ENCODE measurements at places on chromosomes 16 and 17.

DNA sequence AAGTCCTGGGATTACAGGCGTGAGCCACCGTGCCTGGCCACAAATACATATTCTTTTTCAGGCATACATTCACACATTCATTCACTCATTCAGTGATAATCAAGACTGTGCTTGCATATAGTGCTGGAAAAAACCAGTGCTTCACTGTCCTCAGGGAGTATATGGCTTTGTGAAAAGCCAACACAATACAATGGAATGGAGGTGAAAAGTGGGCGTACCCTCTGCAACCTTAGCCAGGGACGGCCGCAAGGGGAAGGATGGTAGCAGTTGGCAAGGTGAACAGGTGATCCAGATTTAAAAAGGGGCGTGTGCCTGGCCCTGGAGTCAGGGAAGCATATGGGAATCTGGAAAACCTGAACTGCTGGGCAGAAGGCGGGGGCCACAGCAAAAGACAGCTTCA lies 18.1 kb upstream of the GAN start:
- no peak for DNase-seq

DNA sequence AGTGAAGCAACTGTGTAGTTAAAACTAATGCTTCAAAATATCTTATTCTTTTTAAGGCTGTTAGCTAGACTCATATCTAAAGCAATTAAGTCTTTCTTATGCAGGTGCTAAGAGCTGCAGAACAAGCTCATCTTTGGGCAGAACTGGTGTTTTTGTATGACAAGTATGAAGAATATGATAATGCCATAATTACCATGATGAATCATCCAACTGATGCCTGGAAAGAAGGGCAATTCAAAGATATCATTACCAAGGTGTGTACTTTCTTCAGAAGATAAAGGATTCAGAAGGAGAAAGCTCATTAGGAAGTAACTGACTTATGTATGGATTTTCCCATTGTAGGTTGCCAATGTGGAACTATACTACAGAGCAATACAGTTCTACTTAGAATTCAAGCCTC lies 23.9 kb downstream of the PTRH2 start:
- no peak for DNase-seq

DNA sequence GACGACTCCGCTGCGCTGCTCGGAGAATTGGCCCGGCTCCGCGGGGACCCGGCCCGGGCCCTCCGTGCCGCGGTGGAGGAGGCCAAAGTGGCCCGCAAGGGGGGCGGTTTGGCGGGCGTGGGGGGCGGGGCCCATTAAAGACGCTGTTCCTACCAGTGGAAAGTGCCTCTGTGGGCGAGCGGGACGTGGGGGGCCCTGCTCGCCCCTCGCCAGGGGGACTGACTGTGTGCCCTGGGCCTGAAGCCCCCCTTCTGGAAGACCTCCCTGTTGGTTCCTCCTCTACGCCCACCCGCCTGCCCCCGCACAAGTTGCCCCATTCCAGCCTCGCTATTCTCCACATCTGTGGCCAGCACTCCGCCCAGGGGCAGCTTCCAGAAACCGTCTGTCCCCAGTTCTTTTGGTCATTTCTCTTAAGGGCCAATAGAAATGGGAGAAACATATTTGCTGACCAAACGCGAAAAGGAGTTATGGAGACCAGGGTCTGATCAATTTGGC lies 1.9 kb upstream of the FGF11 start:
- no peak for DNase-seq

DNA sequence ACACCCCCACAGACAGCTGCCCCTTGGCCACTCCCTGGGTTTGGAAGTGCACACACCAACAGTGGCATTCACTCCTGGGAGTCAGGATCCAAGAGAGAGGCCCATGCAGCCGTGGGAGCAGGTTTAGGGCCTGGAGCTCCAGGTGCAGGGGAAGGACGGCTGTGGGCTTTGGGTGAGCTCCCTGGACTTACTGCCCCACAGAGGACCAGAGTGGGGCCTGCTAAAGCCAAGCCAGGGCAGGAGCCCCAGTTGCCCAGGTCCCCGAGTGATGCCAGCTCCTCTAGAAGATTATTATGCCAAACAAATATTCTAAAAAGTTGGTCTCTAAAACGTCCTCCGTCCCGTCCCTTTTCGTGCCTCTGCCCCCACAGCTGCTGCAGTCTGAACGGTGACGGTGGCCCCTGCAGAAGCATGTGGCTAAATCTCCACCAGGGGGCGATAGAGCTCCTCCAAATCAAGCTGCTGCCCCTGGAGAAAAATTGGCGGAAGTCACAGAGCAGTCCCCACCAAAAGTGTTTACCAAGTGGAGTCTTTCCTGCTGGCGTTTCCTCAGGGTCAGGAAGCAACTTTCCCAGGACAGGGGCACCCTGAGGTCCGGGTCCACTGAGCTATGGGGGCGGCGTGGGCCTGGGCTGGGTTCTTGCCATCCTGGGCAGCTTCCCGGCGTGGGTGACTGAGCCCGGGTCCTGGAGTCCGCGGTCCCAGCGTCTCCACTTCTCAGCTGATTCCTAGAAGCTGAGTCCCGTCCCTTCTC lies 4.2 kb downstream of the ARMC7 start:
- peak; percentile 85 for DNase-seq

DNA sequence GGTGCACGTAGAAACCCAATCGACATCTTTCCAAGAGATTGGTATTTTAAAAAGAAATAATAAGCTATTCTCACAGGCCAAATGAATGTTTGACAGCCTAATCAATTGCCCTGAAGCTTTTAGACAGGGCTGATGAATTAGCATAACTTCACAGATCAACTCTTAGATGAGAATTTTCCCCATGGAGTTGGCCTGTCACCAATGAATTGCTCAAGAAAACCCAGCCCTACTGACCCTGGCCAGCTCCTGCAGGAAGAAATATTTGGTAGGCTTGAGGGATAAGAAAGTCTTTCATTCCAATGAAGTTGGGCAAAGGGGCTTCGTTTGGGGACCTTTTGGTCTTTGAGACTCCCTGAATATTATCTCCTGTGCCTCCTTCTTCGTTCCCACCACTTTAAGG lies 23.4 kb upstream of the SEC14L1 start:
- no peak for DNase-seq

DNA sequence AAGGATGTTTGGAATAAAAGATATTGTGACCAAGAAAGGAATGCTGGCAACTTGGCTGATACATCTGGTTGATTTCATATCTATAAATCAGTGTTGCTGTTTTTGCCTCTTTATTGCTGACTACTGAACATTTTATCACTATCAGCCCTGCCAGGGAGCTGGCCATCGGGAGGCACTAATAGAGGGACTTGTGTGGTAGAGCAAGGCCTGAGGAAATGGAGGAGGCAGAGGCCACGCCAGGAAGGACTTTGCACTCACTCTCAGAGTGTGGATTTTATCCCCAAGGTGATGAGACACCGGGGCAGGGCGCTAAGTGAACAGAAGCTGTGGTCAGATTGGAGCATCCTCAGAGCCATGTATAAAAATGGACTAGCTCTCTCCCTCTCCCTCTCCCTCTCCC lies 9.3 kb upstream of the CYB561 start:
- DNase-seq = no peak

DNA sequence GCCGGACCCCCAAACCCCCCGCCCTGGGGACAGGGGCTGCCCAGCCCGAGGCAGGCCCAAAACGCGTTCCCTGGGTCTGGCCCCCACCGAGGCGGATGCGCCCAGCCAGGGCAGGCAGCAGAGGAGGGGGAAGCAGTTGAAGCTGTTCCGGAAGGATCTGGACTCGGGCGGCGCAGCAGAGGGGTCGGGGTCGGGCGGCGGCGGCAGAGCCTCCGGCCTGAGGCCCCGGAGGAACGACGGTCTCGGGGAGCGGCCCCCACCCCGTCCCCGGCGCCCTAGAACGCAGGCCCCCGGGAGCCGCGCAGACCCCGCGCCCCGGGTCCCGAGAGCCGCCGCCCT lies 22.9 kb upstream of the ZFPM1 start:
- DNase-seq = no peak

DNA sequence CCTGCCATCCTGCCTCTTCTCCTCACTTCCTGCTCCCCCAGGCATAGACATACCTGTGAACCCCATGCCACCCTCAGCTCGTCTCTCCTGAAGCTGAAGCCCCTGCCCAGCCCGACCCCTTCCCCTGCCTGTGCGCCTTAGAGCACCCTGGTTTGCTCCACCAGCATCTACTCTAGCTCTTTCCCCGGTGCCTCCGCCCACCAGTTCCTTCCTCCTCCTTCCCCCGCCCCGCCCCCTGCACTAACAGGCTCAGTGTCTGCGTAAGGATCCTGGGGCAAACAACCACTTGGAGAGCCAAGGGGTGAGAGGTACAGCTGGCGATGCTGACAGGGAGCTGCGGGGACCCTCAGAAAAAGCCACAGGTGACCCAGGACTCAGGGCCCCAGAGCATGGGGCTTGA lies 1.9 kb downstream of the GPR142 start:
- no peak for DNase-seq

DNA sequence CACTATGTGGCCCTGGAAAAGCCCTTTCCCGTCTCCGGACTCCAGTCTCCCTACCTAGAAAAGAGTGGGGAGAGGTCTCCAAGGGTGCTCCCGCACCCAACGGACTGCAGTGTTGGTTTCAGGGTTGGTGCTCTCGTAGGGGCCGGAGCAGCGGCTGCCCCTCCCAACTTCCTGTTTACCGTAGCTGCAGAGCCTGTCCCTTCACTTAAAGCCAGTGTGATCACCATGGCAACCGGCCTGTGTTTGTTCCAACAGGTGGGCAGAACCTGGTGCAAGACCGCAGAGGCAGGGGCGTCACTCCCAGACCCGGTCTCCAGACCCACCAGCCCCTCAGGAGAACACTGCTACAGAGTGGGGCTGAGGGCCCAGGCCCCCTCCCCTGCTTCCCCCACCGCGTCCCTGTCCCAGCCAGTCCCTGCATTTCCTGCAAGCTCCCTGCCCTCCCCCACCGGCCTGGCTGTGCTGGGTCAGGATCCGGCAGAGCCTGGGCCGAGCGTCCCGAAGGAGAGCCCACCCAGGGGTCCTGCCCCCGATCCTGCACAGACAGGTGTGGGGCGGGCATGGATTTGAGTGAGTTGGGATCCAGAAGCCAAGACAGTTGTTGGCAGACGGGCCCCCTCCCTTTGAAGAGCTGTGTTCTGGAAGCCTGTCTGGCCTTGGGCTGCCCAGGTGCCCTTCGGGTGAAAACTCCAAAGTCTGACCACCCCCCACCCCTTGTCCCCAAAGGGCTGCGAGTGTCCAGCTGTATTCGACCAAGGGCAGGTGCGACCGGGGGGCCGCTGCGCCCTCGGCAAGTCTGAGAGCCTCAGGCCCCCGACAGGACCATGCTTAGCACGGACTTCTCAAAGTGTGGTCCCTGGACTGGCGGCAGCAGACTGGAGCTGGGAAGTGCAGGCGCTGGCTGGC lies 1.5 kb upstream of the BAIAP3 start:
- DNase-seq = no peak

DNA sequence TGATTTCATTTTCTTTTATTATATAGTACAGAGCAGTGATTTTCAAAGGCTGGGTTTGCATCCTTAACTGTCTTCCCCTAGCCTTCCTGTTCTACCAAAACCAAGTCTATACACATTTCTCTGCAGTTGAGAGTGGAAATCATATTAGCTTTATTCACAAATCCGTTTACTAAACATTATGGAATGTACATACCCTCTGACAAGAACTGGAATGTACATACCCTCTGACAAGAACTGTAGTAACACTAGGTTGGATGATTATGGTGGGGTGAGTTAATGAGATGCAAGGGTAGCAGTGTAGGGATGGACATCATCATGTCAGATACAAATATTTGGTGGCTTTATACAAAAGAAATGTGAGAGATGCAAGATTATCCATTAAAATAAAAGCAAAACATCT lies 154.8 kb downstream of the CYB561 start:
- no peak for DNase-seq

DNA sequence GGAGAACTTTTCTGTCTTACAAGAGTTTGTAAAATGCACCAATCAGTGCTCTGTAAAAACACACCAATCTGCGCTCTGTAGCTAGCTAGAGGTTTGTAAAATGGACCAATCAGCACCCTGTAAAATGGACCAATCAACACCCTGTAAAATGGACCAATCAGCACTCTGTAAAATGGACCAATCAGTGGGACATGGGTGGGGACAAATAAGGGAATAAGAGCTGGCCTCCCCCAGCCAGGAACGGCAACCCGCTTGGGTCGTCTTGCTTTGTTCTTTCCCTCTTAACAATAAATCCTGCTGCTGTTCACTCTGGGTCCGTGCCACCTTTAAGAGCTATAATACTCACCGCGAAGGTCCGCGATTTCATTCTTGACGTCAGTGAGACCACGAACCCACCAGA lies 18.5 kb upstream of the KCNG4 start:
- DNase-seq = no peak

DNA sequence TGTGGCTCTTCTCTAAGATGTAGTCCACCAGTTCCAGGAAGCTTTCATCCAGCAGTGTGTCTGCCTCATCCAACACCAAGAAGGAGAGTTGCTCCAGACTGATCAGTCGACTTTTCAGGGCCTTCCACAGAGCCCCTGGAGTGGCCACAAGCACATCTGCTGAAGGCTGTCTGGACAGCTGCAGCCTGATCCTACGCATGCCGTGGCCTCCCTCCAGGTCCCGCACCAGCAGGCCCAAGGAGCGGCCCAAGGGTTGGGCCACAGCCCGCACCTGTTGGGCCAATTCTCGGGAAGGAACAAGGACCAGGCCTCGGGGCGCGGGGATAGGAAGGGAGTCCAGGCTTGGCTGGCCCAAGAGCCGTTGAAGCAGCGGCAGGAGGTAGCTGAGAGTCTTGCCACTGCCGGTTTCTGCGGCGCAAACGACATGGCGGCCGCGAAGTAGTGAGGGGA lies 729 bp downstream of the DDX28 start:
- DNase-seq = peak; percentile 17

DNA sequence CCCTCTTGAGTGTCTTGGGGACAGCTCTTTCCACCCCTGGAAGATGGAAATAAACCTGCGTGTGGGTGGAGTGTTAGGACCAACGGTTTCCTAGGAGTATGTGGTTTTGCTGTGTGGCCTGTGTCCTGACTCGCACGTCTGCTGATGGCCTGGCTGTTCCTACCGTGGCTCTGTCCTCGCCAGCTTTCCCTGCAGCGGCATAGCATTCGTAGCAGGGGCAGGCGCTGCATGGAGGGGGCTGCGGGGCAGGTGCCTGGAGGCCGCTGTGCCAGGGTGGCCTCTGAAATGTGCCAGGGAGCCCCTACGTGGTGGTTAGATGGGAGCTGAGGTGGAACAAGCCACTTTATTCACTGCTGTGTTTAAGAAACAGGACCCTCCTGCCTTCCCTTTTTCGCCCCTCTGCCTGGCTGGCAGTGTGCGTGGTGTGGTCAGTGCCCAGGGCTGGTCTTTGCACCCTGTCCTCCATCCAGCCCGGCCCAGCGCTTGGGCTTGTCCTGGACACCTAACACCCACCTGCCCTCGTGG lies 10.6 kb downstream of the SLC16A3 start:
- no peak for DNase-seq

Measured in dorsolateral prefrontal cortex (tissue), 122 donors.